ENCODE measurements at places on chromosomes 2 and 18. TPM values are rescaled to one million over a fixed set of nuclear protein-coding genes. Genes with fewer than 3 reads are reported as not detected.
A peak's percentile ranks its signal among the peaks of the same experiment; 100 is the strongest.

DNA sequence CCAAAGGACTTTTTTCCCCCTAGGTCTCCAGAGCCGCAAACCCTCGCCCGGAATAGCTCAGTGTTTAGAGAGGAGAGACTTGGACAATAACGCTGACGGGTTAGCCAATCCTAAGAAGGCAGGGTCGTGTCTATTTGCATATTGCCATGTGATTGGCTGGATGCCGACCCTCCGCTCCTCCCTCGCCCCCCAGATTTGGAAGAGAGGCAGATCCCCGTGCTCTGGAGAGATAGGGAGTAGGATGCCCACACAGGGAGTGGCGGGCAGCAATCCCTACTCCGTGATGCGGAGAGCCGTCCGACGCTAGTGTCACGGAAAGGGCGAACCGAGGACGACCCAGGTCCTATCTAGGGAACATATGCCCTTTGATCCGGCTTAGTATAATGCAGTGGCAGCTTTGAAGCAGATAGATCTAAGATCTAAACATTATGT, 1.4 kb downstream of the WNT6 start:
- DNase-seq, result no peak

DNA sequence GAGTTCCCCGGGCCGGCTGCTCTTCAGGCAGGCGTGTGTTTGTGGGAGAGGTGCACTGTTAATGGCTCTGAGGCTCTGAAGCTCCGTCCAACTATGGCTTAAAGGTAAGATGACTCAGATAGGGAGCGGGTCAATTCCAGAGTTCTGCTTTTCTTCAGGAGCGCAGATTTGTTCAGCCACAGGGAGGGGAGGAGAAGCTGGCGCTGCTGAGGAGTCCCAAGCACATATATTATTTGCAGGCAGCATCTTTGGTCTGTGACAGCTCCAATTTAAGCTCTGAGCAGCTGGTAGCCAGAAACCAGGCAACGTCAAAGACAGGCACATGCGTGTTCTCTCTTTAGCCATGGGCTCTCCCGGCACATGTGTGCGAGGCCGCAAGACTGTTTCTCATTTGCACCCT, 229.2 kb downstream of the BCL2 start:
- no peak for DNase-seq

DNA sequence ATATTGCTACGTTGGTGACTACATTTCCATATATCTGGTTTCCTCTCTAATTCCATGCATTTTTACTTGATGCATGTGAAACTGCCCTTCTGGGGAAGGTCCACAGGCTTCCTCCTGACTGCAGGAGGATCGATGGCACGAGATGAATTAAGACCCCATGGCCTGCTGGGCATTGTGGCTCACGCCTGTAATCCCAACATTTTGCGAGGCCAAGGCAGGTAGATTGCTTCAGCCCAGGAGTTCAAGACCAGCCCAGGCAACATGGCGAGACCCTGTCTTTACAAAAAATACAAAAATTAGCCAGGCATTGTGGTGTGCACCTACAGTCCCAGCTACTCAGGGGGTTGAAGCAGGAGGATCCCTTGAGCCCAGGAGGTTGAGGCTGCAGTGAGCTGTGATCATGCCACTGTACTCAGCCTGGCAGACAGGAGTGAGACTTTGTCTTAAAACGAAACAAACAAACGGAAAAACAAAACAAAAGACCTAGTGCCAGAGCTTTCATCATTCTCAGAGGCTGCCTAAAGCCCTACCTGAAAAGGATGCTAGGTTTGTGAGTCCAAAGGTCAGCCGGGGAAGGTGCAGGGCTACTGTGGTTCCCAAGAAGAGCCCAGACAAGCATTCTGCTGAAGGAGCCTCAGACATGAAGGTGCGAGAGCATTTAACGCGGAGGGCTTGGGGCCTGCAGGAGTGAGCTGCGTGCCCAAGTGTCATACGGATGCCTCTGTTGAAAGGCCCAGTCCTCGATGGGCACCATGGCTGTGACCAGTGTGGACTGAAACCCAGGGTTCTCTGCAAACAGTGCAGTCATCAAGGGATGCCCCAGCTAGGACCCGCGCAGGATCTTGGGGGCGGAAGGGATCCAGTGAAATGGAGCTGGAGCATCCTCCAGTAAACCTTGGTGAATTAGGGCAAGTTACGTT, 21.6 kb downstream of the GPR55 start:
- peak; percentile 18 for DNase-seq

Gene SNRPD1
- total RNA-seq, result 75.7 TPM

Gene CRYBA2
- 5.5 TPM for total RNA-seq

Gene SRD5A2
- total RNA-seq, result not detected

All from colonic mucosa (tissue), 4 donors.